HFFc6 (cell line): ENCODE measurements at places on chromosomes 4 and X. TPM values are rescaled to one million over a fixed set of nuclear protein-coding genes. Genes with fewer than 3 reads are reported as not detected.
A peak's percentile ranks its signal among the peaks of the same experiment; 100 is the strongest.

The DCTD gene
- total RNA-seq, result 159 to 193 TPM (median 190 TPM) in 3 replicates

The FAM9B gene
- total RNA-seq, result not detected in 3 replicates

The ELK1 gene
- total RNA-seq, result 49.1 to 54.6 TPM (median 50.8 TPM) in 3 replicates

The SYAP1 gene
- 35.3 to 39.4 TPM (median 39.2 TPM) in 3 replicates for total RNA-seq

The LPAR4 gene
- total RNA-seq, result not detected in 2 replicates

DNA sequence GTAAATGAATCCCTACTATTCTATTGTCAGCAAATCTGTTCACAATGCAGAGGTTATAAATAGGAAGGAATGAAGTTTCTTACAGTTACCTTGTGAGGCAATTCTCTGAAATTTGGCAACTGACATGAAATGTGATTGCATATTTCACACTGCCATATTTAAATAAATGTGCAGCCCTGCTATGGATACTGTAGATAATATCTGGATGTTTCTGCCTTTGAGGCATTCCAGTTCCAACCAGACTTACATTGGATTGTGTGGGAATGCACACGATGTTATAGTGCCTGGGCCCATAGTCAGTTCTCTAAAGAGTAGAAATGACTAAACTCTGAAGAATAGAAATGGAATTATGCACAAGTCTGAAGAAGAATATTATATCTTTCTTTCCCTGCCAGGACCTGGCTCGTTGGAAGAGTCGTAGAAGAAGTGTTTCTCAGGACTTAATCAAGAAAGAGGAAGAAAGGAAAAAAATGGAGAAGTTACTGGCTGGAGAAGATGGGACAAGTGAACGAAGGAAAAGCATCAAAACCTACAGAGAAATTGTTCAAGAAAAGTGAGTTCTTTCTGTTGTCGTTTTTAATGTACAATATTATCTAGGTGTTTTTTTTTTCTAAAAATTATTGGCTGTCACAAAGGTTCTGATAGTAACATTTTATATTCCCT is 102.7 kb downstream of the PHOX2B start:
- peaks cover 13% of the 10 kb centered on the region; the same call in 1 of the 2 replicates for H3K36me3 ChIP-seq
- peaks cover 59% of the 10 kb centered on the region for H3K4me1 ChIP-seq
- no peak for DNase-seq
- H3K27me3 ChIP-seq, result peaks cover 8% of the 10 kb centered on the region

The NPNT gene
- not detected in 2 replicates for total RNA-seq

- H3K27ac ChIP-seq, result no peak overlapping the region
- H3K36me3 ChIP-seq, result no peaks in the 10 kb centered on the region
- no peak for DNase-seq
- H3K4me1 ChIP-seq, result no peaks in the 10 kb centered on the region
- H3K4me3 ChIP-seq, result no peak overlapping the region
Observed at GRCh38 chr4:38512840-38513239, 151.2 kb upstream of the KLF3 start.

GRCh38 chrX:43505769-43506168 is 150.3 kb upstream of the MAOA start:
- no peak for DNase-seq
- no peak overlapping the region for H3K27ac ChIP-seq
- no peak overlapping the region for H3K4me3 ChIP-seq
- H3K4me1 ChIP-seq, result no peaks in the 10 kb centered on the region

GRCh38 chrX:9913146-9913433 is 54.1 kb upstream of the CLDN34 start:
- H3K4me3 ChIP-seq, result no peak overlapping the region
- H3K27ac ChIP-seq, result no peak overlapping the region
- peaks cover 4% of the 10 kb centered on the region; the same call in 1 of the 2 replicates for H3K27me3 ChIP-seq
- peaks cover 31% of the 10 kb centered on the region for H3K4me1 ChIP-seq

- no peaks in the 10 kb centered on the region for H3K27me3 ChIP-seq
- H3K4me1 ChIP-seq, result no peaks in the 10 kb centered on the region
- no peaks in the 10 kb centered on the region for H3K36me3 ChIP-seq
- H3K27ac ChIP-seq, result no peak overlapping the region
- DNase-seq, result no peak
Observed at GRCh38 chrX:116493271-116493670, 30.5 kb upstream of the CT83 start.

The FATE1 gene
- total RNA-seq, result not detected in 3 replicates

DNA sequence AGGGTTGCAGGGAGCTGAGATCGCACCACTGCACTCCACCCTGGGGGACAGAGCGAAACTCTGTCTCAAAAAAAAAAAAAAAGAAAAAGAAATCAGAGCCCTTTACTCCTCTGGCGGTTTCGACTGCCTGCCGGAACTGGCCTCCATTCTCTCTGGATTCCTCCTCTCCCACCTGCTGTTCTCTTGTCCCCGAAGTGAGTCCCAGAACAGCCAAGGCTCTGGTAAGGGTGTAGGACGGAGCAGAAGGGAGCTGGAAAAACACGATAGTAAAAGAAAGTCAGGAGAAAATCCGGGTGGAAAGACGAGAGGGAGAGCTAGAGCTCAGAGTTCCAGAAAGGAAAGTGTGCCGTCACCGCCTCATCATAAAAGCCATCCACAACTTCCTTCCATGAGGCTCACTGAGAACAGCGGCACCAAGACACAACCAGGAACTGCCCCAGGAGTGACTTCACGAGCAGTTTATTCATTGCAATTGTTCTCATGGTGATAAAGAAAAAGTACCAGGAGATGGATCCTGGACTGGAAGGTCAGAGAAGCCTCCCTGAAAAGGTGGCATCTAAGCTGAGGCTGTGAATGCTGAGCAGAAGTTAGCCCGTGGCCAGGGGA is 12.3 kb downstream of the TLR3 start:
- peak overlapping the region; percentile 84 for H3K4me3 ChIP-seq
- DNase-seq, result no peak
- no peaks in the 10 kb centered on the region for H3K36me3 ChIP-seq
- H3K4me1 ChIP-seq, result peaks cover 13% of the 10 kb centered on the region
- peaks cover 13% of the 10 kb centered on the region for H3K27me3 ChIP-seq
- H3K27ac ChIP-seq, result no peak overlapping the region

GRCh38 chr4:186074189-186074588 is 5.2 kb downstream of the TLR3 start:
- H3K4me3 ChIP-seq, result no peak overlapping the region
- H3K36me3 ChIP-seq, result no peaks in the 10 kb centered on the region
- peaks cover 9% of the 10 kb centered on the region for H3K4me1 ChIP-seq
- no peak overlapping the region for H3K27ac ChIP-seq

DNA sequence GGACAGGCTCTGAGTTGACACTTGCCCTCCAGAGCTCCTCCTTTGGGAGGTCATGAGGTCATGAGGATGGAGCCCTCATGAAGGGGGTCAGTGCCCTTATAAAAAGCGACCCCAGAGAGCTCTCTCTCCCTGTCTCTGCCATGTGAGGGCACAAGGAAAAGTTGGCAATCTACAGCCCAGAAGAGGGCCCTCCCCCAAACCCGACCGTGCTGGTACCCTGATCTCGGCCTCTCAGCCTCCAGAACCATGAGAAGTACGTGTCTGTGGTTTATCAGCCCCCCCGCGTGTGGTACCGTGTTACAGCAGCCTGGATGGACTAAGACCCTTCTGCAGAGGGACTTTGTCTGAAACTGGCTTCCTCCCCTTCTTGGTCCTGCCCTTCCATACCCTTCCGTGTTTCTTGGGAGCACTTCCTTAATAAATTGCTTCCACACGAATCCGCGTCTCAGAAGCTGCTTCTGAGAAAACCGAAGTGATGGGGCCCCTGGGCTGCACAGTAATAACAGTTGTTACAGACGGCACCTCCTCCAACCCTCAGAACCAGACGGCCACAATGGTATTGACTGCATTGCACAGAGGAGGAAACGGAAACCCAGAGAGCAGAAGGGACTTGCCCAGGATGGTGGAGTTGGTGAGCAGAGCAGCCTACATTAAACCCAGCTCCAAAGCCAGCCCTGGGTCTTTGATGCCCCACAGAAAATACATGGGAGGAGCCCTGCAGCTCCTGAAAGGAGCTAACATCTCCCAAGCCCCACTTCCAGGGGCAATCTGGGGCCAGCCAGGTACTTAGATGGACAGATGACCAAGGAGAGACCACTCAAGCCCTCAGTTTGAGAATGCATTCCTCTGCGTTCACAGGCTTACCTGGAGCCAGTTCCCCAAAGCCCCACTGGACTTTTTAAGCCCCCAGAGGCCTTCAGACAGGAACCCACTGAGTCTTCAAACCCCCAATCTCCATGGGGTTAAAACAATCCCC is 242.7 kb downstream of the BCOR start:
- no peaks in the 10 kb centered on the region for H3K27me3 ChIP-seq
- peaks cover 43% of the 10 kb centered on the region for H3K4me1 ChIP-seq
- H3K4me3 ChIP-seq, result no peak overlapping the region

DNA sequence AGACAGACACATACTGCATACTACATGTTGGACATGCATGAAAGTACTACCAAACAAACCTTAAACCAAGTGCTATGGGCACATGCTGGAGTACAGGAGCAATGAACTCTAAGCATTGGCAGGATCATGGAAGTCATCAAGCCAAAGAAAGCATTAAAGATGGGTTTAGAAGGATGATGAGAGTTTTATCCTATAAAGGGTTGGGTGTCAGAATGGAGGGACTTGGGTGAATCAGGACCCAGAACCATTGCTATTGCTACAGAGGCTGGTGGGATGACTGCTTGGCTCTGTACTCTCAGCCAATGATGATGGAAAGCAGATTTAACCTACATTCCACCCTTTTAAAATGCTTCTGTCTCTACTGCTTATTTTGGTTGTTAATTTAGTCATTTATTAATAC is 233.9 kb upstream of the EDA2R start:
- DNase-seq, result no peak
- H3K36me3 ChIP-seq, result no peaks in the 10 kb centered on the region
- H3K27ac ChIP-seq, result no peak overlapping the region
- no peaks in the 10 kb centered on the region for H3K27me3 ChIP-seq

GRCh38 chrX:39161611-39162255 is 360.5 kb downstream of the MID1IP1 start:
- H3K36me3 ChIP-seq, result no peaks in the 10 kb centered on the region
- no peak for DNase-seq
- peaks cover 26% of the 10 kb centered on the region for H3K4me1 ChIP-seq
- no peak overlapping the region for H3K27ac ChIP-seq
- no peak overlapping the region for H3K4me3 ChIP-seq
- H3K27me3 ChIP-seq, result peaks cover 11% of the 10 kb centered on the region

DNA sequence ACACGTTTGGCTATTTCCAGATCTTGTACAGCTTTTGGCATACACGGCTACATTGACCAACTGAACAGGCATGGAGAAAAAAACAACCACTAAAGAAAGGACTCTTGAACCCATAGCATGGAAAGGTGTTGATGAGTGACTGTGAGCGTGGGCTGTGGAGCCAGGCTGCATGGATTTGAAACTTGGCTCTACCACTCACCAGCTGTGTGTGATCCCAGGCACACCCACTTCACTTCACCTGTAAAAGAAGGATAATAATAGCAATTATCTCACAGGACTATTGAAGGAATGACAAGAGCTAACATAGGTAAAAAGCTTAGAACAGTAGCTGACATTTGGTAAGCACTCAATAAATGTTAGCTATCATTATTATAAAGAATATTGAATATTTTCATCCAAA is 301.7 kb upstream of the CPEB2 start:
- no peaks in the 10 kb centered on the region for H3K27me3 ChIP-seq
- H3K4me1 ChIP-seq, result no peaks in the 10 kb centered on the region
- no peak overlapping the region for H3K27ac ChIP-seq
- no peaks in the 10 kb centered on the region for H3K36me3 ChIP-seq
- DNase-seq, result no peak
- no peak overlapping the region for H3K4me3 ChIP-seq

DNA sequence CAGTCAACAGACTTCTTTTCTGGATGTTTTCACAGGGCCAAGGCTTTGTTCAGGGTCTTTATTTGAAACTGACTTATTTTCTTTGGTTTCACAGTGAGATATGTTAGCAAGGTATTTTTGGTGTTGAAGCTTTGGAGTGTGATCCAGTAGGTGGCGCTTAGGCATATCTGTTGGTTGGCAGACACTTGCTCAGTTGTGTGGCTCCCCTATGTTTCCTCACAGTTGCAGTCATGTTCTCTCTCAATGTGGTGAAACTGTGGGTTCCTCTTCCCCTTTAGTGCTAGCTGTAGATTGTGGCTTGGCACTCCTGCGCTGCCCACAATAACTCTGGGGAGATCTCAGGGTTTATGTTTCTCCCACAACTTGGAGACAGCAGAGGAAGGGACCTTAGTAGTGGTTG is 460.8 kb downstream of the SLITRK2 start:
- H3K36me3 ChIP-seq, result no peaks in the 10 kb centered on the region
- no peak overlapping the region for H3K27ac ChIP-seq
- H3K4me1 ChIP-seq, result no peaks in the 10 kb centered on the region

The REST gene
- 47.3 to 51.6 TPM (median 50.3 TPM) in 3 replicates for total RNA-seq

The GLRB gene
- 5.4 and 9.6 TPM in 2 replicates for total RNA-seq

DNA sequence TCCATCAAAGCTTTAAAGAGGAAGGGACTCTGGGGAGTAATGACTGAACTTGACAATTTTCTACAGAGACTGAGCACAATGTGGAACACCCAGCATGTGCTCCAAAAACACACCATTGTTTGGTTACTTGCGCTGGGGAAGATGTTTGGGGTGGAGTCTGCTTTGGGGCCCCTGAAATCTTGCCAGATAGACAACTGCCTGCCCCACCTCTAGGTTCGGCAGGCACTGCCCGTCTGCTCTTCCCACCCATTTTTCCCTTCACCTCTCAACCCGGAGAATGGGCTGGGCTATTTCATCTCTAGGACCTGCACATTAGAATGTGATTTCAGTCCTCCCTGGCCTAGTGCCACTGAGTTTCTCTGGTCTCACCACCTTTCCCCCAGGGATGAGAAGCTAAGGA is 41.9 kb downstream of the TSC22D3 start:
- H3K36me3 ChIP-seq, result no peaks in the 10 kb centered on the region
- peaks cover 19% of the 10 kb centered on the region for H3K4me1 ChIP-seq
- H3K27me3 ChIP-seq, result peaks cover under 1% of the 10 kb centered on the region
- DNase-seq, result no peak
- H3K27ac ChIP-seq, result no peak overlapping the region
- no peak overlapping the region for H3K4me3 ChIP-seq

DNA sequence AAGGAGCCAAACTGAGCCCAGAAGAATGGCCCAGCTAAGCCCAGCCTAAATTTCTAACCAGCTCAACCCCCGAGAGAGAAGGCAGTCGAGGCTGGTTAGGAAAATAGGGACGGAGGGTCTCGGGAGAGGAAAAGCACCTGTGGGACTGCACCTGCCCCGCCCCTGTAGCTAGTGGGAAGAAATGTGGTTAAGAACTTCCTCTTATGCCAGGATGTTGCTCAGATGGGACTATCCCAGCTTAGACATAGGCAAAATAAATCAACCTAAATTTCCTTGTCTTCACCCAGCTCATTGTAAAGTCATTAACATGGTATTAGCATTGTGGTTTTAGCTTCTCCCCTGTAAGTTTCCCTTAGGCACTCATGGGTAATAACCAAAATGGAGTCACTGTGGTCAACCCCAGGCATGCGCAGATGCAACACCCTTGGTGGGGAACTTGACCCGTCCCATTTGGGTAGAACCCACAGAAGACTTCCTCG is 86.8 kb downstream of the ZNF718 start:
- peaks cover 22% of the 10 kb centered on the region for H3K36me3 ChIP-seq
- H3K4me3 ChIP-seq, result no peak overlapping the region
- H3K27me3 ChIP-seq, result peaks cover 2% of the 10 kb centered on the region
- no peak for DNase-seq
- H3K27ac ChIP-seq, result no peak overlapping the region
- no peaks in the 10 kb centered on the region for H3K4me1 ChIP-seq
